ENCODE measurements at places on chromosomes 7 and 10. TPM values are rescaled to one million over a fixed set of nuclear protein-coding genes. Genes with fewer than 3 reads are reported as not detected.

The SNX10 gene
- 3.3 TPM for total RNA-seq

The PRR15 gene
- total RNA-seq: 4.2 TPM

The NXPH1 gene
- not detected for total RNA-seq

The KLHL7 gene
- total RNA-seq: 87.6 TPM

The CNTNAP2 gene
- total RNA-seq: 1.7 TPM

The MAGI2 gene
- 5.9 TPM for total RNA-seq

The PLXNA4 gene
- 18.0 TPM for total RNA-seq

- no peak for DNase-seq
These were observed 2.7 kb downstream of the SSMEM1 start for GRCh38 chr7:130210181-130210935.

GRCh38 chr10:10923029-10923651, 94.5 kb upstream of the CELF2 start:
- DNase-seq: no peak

DNA sequence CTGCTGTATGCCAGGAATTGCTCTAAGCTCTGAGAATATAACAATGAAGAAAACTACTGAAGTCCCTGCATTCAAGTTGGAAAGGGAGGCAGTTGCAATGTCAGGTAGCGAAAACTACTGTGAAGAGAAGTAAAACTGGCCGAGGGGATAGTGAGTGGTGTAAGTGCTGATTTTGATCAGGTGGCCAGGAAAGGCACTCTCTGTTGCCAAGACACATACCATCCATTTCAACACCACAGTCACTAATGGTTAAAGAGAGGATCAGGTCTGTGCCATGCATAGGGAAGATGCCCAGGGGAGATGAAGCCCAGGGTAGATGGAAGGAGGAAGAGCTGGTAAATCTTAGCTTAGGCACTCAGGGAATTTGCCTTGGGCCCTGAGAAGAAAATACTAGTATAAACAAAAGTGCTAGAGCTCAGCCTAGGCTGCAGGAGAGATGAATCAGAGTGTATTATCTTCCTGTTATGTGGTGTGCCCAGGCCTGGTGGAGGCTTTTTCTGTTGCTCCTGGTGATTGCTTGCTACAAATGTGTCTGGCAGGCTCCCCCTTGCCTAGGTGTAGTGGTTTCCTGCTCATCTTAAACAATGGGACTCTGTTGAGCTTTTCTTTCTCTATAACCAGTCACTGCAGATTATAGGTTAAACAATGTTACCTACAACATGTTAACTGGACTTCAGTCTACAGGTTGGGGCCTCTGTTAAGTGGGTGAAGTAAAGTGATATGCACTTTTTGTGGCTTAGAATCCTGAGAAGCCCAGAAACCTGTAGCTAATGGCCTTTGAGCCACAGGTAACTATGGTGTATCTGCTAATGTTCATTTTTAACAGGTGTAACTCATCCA, 125.5 kb downstream of the LRRC4 start:
- DNase-seq: no peak

GRCh38 chr10:130432271-130432670, 296.1 kb downstream of the GLRX3 start:
- peak; percentile 50 for DNase-seq

GRCh38 chr10:54484186-54484585, 316.8 kb downstream of the PCDH15 start:
- DNase-seq: no peak

- no peak for DNase-seq
These were observed 13.6 kb downstream of the MICU1 start for GRCh38 chr10:72612203-72612826.

- no peak for DNase-seq
These were observed 6.8 kb downstream of the NAMPT start for GRCh38 chr7:106277976-106278375.

DNA sequence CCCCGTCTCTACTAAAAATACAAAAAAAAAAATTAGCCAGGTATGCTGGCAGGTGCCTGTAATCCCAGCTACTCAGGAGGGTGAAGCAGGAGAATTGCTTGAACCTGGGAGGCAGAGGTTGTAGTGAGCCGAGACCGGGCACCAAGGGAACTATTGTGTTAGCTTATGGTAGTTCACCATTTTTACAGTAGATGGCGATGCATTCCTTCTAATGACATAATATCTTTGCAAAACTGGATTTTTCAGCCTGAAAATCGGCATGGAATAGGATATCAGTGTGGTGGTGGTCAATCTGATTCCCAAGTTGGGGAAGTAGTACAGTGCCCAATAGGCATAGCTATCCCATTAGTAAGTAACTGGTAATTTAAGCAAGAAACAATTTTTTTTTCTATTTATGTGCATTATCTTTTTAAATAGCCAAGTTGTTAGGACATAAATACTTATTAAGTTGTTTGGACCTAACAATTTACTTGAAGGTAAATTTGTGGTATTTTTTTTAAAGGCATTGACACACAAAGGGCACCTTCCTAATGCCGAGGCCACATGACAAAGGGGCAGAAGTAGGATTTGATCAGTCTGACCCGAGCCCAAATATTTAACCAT, 17.6 kb upstream of the IMPDH1 start:
- no peak for DNase-seq

DNA sequence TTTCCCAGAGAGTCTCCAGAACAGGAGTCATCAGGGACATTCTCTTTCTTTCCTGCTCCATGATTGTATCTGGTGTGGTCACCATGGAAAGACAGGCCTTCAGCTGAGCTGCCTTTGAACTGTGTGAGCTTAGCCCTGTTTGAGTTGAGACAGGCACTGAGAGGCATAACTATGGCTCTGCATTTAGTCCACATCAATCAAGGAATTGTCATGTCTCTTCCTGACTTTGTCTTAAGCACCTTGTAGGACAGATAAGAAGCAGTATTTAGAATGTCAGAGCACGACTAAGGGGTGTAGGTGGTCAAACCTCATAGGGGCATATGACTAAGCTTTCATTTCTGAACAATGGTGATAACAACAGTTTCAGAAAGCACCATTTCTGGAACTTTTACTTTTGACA, 53.5 kb downstream of the EPDR1 start:
- DNase-seq: no peak

GRCh38 chr10:17262502-17262901, 34.5 kb downstream of the VIM start:
- no peak for DNase-seq

GRCh38 chr7:24318326-24318725, 34.3 kb downstream of the NPY start:
- DNase-seq: no peak

GRCh38 chr10:98209441-98209840, 58.6 kb downstream of the LOXL4 start:
- no peak for DNase-seq

DNA sequence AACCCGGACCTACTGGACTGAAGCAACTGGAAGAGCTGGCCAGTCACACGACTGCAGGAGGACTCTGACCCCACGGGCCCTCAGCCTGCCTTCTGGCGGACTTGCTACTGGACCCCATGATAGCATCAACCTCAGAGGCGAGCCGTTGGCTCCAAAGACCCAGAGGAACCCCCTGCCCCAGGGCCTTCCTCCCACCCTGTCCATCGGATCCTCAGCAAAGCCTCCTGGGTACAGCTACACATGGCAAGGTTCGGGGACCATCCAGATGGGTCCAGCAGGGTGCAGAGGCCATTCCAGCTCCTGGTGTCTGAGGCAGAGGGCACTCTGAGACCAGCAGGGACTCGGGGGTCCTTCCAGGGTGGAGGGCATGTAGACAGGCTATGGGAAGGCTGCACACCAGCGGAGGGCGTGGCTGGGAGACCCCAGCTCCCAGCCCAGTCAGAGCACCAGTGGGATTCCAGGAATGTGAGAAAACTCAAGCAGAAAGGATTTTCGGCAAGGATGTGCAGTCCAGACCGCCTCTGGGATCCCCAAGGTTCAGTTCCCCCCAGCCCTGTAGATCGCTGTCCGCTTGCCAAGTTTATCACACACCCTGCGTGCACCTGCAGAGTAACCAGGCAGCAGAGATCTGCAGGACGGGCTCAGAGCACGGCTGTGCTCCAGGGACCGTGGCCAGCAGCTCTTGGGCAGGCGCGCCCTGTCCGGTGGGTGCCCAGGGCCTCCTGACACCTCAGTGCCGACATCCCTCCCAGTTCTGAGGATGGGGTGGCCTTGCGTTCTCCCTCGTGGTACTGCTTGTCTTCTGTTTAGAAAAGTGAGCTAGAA, 89.8 kb upstream of the PPP2R2D start:
- peak; percentile 46 for DNase-seq

DNA sequence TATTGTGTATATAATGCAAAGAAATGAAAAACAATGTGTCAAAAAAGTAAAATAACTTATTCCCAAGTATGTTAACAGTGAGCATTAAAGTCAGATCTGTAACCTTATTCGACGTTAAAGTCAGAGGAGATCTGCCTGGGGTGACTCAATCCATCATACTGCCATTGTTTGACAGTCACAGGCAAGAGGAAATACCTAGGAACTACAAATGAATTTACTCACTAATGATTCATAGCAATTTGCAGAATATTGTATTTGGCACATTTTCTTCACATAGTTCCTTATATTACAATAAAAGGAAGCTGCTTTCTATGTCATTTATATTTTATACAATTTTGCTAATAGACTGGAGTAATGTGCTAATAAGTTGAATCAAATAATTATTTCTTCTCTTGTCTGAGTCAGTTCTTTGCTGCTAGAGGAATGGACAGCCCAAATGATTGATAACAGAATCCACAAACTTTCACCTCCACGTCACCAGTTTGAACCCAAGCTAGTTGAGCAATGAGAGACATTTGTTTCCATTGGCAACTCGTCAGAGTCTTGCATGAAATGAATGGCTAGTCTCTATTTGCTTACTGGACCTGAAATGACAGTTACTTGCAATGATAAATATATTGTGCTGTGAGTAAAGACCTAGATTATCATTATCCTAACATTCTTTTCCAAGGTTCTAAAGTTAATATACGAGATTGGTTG, 48.5 kb upstream of the TMEM106B start:
- DNase-seq: no peak

GRCh38 chr7:42091461-42092291, 145.3 kb downstream of the GLI3 start:
- no peak for DNase-seq

GRCh38 chr10:125785791-125786190, 10.2 kb upstream of the MMP21 start:
- no peak for DNase-seq

DNA sequence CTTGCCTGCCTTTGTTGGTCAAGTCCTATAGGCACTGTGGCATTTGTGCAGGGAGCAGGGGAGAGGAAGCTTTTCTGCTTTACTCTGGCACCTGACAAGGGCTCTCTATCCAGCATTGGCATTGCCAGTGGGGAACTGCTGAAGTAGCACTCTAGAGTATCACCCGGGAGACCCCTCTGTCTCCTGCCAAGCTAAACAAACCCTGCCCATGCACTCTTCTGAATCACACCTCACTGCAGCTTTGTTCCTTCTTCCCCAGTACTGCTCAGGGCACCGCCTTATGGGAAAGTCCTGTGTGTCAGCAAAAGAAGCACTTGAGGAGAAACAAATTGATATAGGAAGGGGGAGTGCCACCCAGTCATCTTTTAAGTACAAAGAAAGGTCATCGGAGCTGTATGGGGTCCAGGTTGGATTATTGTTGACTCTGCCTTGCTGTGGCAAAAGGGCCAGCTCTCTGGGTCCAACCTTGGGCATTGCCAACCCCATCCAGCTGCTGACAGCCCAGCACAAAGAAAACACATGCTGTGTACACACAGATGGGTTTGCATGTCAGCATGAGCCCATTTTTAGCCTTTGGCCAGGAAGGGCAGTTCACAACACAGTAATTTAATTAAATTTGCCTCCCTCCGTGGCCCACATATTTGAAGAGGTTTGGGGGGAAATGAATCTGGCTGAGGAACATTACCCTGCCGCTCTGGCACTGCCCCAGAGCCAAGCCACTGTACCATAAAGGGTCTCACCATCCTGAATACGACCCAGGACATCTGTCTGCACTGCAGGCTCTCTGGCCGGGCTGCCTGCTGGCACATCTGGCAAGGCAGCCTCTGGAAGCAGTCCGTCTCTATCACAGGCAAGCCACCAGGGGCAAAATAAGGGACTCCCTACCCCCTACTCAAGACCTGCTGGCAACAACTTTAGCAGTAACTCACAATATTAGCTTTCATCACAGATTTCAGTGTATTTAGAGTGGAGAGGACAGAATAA, 13.1 kb downstream of the LRRC4 start:
- no peak for DNase-seq

DNA sequence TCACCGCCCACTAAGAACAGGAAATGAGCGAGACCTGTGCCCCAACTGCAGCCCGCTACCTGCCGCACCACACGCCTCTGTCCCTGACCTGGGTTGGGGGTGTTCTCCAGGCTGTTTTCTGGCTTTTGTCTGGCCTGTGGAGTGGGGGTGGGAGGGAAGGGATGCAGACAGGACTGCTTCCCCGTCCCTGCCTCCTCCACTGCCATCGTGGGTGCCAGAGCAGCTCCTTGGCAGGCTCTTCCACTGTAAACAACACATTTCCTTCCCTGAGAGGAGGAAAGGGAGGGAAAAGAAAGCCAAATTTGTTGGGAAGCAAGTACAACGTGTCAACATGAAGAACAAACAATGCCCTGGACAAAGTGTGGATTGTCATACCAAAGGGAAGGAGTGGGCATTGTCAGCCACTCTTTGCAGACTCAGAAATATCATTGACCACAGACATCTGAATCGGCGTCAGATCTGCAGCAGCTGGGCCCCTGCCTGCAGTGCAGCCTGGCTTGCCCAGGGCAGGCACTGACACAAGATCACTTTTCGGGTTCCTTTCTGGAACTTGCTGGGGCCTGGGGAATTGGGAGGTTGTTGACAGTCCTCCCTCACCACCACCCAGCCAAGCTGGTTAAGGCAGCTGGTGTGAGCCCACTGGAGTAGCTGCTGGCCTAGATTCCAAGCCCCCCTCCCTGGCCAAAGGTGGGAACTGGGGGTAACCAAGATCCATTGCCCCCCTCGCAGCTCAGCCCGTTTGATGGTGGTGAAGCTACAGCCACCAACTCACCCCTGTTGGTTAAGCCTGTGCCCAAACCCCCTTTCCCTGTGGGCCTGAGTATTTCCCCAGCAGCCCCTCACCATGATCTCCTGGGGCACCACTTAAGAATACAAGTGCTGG, 22.6 kb upstream of the TRIM8 start:
- DNase-seq: no peak

GRCh38 chr7:21690705-21691104, 147.9 kb downstream of the DNAH11 start:
- no peak for DNase-seq
